ENCODE measurements at places on chromosomes 5 and 9.

DNA sequence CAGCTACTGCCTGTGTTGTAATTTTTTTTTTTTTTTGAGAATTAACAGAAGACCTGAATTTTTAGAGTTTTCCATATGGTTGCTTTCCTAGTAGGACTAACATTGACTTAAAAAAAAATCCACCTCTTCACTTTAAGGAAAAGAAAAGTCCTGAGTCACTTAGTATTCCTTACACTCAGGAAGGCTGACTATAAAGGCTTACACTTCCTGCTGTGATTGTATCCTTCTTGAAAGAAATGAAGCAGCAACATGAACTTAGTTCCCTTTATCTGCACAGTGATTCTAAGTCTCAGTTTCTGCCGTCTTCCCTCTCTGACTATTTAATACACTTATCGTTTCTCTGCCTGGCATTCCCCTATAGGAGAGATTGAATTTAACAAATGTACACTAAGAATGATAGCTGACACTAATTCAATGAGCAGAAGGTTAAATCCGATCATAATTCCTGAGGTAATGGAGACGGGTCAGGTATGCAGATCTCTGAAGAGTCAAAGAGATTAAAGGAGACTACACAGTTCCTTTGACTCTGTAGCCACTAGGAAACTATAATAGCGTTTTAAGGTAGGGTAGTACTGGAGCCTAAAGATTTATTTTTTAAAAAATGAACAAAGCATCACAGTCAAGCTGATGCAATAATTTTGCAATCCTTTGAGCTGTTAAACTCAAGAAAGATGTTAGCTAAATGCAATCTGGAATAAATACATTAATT, 185.1 kb upstream of the ELAVL2 start:
- DNase-seq = no peak

- DNase-seq = no peak
Observed at GRCh38 chr9:128288273-128289004, 12.4 kb downstream of the SWI5 start.

GRCh38 chr9:125495172-125496119, 211.6 kb downstream of the MAPKAP1 start:
- no peak for DNase-seq

GRCh38 chr9:122788831-122789230, at the start of gene OR5C1:
Gene OR5C1 (plus strand): TSS chr9:122788933. CDS start chr9:122788933, 0 bp downstream.
- no peak for DNase-seq

- DNase-seq = no peak
Observed at GRCh38 chr9:130766021-130766926, 68.8 kb upstream of the ABL1 start.

- DNase-seq = no peak
Observed at GRCh38 chr5:174273325-174273724, 227.8 kb downstream of the NSG2 start.

DNA sequence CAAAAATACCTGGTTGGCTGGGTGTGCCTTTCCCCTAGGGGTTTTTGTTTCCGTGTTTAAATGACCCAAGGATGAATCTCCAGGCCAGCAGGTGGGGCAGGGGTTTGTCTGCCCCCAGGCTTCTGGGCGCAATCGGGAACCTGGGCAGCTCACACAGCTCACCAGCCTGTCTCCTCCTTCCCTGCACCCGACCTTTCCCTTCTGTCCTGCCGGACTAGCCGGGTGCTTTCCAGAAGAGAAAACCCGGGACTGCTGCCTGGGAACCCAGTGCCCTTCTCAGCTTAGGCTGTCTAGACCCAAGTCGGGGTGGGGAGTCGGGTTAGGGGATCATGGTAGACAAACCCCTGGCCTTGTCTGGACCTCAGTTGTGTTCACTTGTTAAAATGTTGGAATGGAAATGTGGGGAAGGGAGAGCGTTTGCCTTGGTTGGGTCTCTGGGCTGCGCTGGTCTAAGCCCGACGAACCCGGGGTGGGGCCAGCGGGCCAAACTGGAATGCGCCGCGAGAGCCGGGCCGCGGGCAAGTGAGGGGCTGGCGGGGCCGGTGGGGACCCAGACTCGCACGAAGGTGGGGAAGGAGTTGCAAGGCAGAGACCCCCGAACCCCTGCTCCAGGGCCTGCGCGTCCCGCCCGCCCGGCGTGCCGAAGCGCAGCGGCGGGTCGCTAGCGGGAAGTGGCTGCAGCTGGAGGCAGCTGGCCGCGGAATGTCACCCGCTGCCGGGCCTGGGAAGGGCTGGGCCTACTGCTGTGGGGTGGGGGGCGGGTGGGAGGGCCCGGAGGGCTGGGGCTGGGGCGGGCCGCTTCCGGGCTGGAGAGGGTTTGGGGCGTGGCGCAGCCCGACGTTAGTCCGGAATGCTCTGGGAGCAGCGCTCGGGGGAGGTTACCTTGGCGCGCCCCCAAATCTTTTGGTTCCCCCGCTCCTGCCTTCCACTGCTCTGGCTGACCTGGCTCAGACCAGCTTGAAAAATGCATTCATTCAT, 84.6 kb downstream of the DAB2IP start:
- no peak for DNase-seq

- DNase-seq = no peak
Observed at GRCh38 chr5:135488727-135489465, 36.7 kb upstream of the TIFAB start.

DNA sequence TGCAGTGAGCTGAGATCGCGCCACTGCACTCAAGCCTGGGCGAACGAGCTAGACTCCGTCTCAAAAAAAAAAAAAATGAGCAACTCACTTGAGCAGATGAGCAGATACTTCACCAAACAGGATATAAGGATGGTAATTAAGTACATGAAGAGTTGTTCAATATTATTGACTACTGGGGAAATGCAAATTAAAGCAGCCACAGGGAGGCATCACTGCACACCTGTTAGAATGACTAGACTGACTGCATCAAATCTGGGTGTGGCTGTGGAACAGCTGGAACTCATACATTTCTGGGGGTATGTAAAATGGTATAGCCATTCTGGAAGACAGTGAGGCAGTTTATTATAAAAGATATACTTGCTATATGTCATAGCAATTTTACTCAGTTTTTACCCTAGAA, 93.0 kb downstream of the WNK2 start:
- DNase-seq = no peak

- no peak for DNase-seq
Observed at GRCh38 chr9:18666348-18666747, 192.4 kb downstream of the ADAMTSL1 start.

DNA sequence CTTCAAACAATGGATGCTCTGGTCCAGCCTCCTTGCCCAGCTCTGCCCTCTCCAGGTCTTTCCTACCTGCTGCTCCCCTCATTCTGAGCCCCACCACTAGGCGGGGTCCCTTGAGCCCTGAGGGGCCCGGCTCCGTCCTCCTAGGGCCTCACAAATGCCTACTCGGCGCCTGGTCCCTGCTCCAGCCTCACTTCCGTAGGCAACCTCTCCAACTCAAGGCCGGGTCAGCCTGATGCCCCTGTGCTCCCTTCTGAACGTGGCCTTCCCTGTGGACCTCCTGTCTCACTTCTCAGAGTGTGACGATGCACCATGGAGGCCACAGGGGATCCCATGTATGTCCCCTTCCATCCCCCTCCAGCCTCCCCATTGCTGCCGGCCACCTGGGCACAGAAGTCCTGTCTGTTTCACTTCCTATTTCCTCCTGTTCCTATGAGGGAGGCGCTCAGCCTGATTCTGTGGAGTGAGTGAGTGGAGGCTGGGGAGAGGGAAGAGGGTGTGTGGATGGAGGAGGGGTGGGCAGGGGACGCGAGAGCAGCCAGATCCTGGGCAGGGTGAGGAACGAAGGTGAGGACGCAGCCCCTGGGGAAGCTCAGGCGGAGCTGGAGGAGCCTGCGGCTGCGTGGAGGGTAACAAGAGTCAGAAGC, 127.2 kb upstream of the FAM120A start:
- DNase-seq = no peak

GRCh38 chr5:140408750-140409241, 7.2 kb downstream of the ANKHD1 start:
- DNase-seq = no peak

DNA sequence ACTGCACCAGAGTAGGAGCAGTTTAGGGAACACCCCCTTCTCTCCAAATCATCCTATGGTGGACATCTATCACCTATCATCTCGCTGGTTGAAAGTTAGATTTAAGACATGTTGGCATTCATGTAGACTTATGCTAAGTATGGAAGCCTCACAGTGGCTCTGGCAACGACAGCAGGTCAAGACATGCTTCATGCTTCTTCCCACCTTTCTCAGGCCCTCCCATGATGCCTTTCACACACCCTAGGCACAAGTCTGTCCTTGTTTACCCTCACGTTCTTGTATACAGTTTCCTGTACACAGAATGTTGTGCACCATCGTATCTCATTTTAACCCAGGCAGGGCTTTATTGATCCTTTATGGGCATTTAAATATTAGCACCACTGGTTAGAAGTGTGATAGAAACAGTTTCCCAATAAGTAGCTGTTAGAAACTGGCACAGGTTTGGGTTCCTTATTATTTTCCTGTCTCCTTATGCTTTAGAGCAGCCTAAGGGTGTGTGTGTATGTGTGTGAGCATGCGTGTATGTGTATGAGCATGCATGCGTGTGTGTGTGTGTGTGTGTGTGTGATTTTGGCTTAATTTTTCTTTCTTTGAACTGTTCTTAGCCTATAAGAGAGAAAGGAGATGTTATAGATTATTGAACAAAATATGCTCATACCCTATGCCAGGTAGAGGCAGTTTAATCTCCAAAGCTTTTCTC, 160.6 kb downstream of the NTRK2 start:
- no peak for DNase-seq

GRCh38 chr5:59380350-59380951, 513.1 kb downstream of the PDE4D start:
- DNase-seq = peak; percentile 48

- no peak for DNase-seq
Observed at GRCh38 chr5:9615331-9615730, 14.8 kb downstream of the TAS2R1 start.

DNA sequence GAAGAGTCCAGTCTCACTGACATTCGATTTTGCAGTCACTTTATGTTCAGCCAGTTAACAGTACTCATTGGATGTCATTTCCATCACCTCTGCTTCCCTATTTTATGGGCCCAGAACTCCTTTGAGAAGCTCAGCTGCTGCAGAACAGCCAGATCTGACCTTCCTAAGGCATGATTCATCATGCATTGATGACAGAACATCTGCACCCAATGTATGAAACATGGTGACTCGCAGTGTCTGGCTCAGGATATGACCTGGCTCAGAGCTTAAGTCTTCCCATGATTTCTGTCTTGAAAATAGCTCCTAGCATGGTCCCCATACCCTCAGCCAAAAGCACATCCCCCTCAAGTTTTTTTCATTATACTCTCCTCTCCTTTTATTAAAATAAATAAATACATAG, 92.6 kb upstream of the TRIM32 start:
- no peak for DNase-seq

DNA sequence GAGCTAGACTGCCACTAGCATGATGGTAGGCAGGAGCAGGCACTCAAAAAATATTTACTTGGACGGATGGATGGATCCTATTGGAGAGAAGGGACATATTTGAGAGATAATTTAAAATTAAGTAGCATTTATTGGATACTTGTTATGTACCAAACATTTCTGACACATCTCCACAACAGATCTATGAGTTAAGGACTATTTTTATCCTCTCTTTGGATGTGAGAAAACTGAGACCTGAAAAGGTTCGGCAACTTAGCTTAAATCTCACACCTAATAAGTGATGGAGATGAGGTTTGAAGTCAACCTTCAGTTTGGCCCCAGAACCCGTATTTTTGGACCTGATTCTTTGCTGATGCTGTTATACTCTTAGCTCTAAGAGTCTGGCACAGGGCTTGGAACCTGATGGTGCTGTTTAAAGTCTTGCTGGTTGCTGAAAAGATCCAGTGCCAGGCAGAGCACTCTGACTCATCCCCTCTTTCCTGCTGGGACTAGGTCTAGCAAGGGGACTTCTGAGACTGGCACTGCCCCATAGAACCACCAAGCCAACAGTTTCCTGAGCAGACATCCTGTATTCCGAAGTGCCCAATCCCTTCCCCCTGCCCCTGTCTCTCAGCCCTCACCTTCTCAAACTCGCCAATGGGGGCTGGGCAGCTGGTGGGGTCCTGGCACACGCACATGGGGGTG, 15.6 kb downstream of the SPARC start:
- DNase-seq = no peak

DNA sequence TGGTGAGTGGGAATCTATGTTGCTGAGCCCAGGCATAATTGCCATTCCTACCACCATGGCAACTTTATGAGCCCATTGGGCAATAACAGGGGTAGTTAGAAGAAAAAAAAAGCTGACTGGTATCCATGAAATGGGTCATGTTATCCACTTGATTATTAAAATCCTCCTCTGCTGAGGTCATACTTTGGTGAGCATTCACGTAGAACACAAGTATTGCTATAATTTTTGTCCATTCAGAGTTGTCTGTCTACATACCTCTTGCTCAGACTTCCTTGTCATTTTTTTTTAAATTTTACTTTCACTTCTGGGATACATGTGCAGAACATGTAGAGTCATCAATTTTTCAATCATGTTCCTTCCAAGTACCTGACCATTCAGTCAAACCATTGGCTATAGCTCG, 780.8 kb upstream of the ARRDC3 start:
- DNase-seq = no peak

GRCh38 chr5:131511934-131512333, 123.1 kb downstream of the RAPGEF6 start:
- no peak for DNase-seq

DNA sequence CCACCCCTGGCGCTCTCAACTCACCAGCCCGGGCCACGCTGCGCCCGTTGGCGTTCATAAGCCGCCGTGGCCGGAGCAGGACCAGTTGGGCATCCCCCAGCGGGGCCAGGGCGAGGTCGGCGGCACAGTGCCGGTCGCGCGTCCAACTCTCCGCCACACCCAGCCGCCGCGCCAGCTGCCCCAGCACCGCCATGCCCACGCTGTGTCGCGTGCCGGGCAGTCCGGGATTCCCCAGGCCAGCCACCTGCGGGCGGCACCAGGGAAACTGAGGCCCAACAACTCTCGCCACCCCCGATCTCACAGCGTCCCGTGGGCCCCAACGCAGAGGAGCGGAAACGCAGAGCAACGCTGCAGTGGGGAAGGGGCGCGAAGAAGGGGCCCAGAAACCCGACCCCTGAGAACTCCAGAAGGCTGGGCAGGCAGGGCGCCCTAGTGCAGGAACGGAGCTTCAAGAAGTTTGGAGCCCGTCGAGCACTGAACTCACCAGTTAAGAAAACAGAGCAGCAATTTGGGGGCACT, 453 bp downstream of the PTRH1 start:
- DNase-seq = no peak

GRCh38 chr5:128671943-128672342, 133.9 kb upstream of the FBN2 start:
- DNase-seq = no peak

DNA sequence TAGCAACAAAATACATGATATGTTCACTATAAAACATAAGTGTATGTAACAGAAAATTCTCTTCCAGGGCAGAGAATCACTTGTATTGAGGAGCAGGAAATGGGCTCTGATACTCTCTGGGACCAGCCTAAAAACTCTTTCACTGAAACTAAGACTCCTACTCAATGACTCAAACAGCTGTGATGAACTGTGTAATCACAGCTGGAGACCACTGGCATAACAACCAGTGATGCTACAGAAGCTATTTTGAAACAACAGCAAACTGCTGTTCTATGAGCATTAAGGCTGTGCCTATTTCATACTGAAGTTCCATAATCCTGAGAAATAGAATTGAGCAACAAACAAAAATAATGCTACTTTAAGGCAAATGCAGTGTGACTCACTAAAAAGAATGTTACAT, 594.0 kb downstream of the HINT1 start:
- DNase-seq = no peak

- no peak for DNase-seq
Observed at GRCh38 chr5:170006021-170006420, 25.7 kb upstream of the INSYN2B start.

- no peak for DNase-seq
Observed at GRCh38 chr9:135724186-135724787, 22.3 kb downstream of the KCNT1 start.
